ENCODE measurements at places on chromosomes 12 and 14.

GRCh38 chr12:70260646-70261045 is 17.4 kb downstream of the CNOT2 start:
- DNase-seq: no peak

- no peak for DNase-seq
Measured at GRCh38 chr12:29625359-29625953, 128.0 kb upstream of the OVCH1 start.

GRCh38 chr14:94764573-94764972 is 5.3 kb downstream of the GSC start:
- DNase-seq: no peak

DNA sequence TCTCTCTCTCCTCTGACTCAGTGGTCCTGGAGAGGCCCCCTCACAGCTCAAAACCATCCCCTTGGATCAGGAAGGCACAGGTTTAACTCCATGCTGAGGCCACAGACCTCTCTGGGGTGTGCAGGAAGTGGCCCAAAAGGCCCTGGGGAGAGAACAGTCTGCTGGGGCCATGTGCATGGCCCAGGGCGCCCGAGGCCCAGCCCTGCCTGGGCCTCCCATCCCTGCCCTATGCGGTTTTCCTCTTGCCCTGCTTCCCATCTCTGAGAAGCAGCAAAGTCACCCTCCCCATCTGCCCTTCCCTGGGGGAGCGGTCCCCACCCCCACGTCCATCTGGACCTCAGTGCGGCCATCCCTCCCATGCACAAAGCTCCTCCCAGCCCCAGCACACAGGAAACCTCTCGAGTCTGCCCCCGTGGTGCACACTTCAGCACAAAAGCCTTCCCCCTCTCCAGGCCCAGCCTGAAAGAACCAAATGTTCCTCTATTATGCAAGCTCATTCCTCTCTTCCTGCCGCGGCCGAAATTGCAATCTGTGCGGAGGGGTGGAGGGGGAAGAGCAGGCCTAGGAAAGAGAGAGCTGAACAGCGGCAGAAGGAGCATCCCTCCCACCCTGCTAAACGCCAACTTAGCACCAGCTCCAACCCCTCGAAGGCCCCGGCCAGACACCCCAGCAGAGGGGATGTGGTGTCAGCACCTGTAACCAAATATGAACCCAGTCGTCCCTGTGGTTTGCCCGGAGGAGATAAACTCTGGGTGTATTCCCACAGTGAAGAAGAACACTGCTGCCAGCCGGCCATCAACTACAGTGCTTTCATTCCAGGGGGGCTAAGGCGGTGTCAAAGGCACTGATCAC is 108.5 kb downstream of the SCARB1 start:
- DNase-seq: no peak

GRCh38 chr12:2958432-2959191 is 585 bp upstream of the TEAD4 start:
- DNase-seq: no peak

GRCh38 chr12:79407671-79408622 is 282.8 kb downstream of the PAWR start:
- no peak for DNase-seq

- DNase-seq: no peak
Measured at GRCh38 chr12:108478611-108479206, 36.4 kb upstream of the FICD start.
